ENCODE measurements at places on chromosomes 4 and X. TPM values are rescaled to one million over a fixed set of nuclear protein-coding genes. Genes with fewer than 3 reads are reported as not detected.

DNA sequence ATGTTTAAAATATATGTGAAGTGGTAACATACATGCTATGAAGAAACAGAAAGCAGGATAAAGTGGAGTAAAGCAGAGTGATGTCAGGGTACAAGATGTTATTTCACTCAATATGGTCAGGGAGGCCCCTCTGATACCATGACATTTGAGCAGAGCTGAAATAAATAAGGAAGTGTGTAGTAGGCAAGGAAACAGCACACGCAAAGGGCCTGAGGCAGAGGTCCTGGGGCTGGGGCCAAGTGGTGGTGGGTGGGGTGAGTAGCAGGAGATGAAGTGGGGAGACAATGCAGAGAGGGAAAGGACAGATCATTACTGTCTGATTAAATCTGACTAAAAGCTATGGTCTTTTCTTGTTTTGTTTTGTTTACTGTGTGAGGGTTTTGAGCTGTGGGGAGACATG, 61.1 kb downstream of the FAM13A start:
- no peak for DNase-seq

- no peak for DNase-seq
These were observed 72.4 kb downstream of the PRDM5 start for GRCh38 chr4:120850018-120850599.

DNA sequence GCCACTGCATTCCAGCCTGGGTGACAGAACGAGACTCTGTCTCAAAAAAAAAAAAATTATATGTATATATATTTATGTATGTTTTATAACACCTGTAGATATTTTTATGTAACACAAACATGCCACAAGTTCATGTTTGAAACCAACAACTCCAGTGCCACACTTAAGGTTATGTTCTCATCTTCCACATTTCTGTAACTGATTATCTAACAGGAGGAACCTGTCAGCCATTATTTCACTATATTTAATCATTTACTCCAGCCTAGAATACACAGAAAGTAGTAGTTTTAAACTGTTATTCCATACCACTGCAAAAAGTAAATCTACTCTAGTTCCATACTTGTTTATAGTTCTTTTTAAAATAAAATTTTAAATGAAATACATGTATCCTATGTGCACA, 32.3 kb downstream of the MCUB start:
- DNase-seq: no peak

DNA sequence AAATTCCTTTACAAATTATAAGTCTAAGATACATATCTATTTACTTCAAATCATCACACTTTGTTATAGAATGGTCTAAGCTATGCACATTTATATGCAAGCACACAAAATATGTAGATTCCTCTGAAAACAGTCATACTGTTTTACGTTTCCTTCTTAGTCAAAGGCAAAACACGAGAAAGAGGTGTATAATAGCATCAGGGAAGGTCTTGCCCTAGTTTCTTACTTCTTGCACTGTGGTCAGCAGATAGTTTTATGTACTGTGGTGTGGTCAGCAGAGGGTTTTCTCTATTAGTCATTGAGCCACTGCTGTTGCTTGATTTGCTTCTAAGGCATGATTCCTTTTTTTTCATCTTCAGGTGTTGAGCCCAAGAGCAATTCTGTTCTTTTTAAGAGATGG, 117.7 kb downstream of the ADAM29 start:
- DNase-seq: no peak

DNA sequence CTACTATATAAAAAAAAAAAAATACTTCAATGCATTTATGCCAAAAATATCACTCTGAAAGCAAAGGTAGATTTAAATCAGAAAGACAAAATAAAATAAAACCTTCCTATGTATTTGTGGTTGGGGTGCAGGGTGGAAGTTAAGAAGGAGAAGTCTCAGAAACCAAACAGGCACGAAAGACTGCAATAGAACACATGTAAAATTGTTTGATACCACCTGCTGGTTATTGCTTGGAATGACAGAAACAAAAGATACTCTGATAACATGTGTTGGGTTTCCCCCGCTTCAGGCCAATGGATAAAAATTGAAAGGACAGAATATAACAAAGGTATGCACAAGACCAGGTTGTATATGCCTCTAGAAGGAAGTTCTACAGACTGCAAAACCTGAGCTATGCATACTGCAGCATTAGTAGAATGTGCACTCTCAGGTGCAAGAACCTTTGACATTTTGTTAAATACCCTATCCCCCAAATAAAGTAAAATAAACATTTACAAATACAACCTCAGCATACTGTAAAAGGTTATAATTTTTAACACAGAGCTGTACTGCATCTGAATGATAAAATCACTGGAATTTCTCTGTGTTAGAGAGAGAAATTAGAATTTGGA, 118.8 kb downstream of the GABRA2 start:
- DNase-seq: no peak

H2BW2 gene
- not detected for total RNA-seq

FAM200B gene
- 10.2 TPM for total RNA-seq

UGT2B15 gene
- not detected for total RNA-seq

TECRL gene
- not detected for total RNA-seq

TLR8 gene
- not detected for total RNA-seq
